Activated CD8-positive, alpha-beta memory T cell treated with anti-CD3 and anti-CD28 coated beads for 1 hour (primary cell): ENCODE measurements at places on chromosomes 4 and X.

GRCh38 chr4:181599134-181599533 lies 644.1 kb upstream of the TENM3 start:
- no peak for DNase-seq

GRCh38 chr4:165331359-165331758 lies 3.9 kb downstream of the MSMO1 start:
- DNase-seq: no peak

GRCh38 chr4:10006231-10006600 lies 15.1 kb downstream of the SLC2A9 start:
- no peak for DNase-seq

- no peak for DNase-seq
Observed at GRCh38 chr4:78068481-78068880, 11.4 kb downstream of the FRAS1 start.

DNA sequence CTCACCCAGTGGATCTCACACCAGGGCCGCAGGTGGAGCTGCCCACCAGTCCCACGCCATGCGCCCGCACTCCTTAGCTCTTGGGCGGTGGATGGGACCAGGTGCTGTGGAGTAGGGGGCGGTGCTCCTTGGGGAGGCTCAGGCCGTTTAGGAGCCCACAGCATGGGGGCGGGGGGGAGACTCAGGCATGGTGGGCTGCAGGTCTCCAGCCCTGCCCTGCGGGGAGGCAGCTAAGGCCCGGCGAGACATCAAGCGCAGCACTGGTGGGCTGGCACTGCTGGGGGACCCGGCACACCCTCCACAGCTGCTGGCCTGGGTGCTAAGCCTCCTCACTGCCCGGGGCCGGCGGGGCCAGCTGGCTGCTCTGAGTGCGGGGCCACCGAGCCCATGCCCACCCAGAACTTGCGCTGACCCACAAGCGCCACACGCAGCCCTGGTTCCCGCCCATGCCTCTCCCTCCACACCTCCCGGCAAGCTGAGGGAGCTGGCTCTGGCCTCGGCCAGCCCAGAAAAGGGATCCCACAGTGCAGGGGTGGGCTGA lies 312.9 kb upstream of the GIMD1 start:
- DNase-seq: no peak

GRCh38 chr4:140078366-140078765 lies 75.6 kb downstream of the MAML3 start:
- DNase-seq: no peak

- DNase-seq: no peak
Observed at GRCh38 chr4:136909626-136910025, 622.7 kb downstream of the PCDH18 start.
